Stimulated activated memory B cell treated with anti-CD40 and anti-IgM and Interleukin-4, amounts not matched to agents 10 μg/mL and 1 μg/mL and 100 μg/mL, for 72 hours (primary cell): ENCODE measurements at places on chromosomes 11 and 22.
A peak's percentile ranks its signal among the peaks of the same experiment; 100 is the strongest.

DNA sequence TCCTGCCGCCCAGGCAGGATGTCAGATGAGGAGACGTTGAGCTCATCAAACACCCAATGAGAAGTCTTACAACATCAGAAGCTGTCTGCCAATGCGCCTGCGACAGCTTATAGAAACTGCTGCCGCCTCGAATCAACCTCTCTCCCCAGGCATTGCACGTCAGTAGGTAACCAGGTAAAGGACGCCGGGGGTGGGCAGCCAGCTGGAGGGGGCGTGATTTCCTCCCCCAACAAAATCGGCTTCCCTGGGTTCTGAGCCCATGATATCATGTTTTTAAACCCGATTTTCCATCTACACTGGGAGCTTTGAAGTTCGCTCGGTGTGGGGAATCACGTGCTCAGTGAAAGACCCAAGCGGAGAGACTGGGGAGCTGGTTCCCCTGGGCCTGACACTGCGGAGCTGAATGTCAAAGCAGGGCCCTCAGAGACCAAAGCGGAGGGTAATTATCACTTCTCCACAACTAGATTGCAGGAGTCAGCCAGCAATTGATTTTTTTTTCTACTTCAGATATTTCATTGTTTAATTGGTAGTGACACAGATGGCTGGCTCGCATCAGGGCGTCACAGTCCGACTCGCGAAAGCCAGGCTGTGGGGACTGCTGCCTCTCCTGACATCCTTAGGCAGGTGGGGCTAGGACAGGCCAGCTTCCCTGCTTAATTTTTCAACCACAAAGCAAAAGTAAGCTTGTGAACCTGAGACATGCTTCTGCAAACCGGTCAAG is 15.4 kb downstream of the FAM83F start:
- no peak for ATAC-seq

- no peak for ATAC-seq
Measured at GRCh38 chr22:34645375-34645774, 420.6 kb upstream of the ISX start.

DNA sequence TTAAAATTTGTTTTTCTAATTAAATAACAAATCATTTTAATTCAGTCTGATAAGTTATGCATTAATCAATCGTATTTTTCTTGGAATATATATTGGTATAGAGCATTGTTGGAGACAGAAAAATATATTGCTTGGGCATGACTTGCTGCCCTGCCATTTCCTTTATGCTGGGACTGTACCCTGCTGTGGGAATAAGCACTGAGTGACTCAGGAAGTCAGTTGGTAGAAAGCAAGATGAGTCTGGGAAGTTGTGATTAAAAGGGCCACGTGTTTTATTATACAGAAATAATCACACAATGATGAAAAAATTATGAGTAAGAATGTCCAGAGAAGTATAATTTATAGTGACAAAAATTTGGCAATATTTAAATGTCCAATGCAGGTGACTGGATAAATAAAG is 139.5 kb downstream of the KIF18A start:
- no peak for ATAC-seq

DNA sequence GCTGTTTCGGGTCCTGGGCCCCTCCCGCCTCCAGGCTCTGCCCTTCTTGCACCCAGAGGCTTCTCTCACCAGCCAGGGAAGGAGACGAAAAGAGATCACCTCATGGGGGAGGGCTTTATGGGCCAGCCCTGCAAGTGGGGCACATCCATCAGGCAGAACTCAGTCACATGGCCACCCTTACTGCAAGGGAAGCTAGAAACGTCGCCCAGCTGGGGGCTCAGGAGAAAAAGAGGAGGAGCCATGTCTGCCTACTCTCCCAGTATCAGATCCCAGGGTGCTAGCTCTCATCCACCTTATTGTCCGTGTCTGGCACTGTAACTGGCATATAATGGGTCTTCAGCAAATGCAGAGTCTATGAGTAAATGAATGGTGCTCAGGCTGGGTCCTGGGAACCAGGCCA is 24.2 kb downstream of the MFNG start:
- ATAC-seq, result no peak

DNA sequence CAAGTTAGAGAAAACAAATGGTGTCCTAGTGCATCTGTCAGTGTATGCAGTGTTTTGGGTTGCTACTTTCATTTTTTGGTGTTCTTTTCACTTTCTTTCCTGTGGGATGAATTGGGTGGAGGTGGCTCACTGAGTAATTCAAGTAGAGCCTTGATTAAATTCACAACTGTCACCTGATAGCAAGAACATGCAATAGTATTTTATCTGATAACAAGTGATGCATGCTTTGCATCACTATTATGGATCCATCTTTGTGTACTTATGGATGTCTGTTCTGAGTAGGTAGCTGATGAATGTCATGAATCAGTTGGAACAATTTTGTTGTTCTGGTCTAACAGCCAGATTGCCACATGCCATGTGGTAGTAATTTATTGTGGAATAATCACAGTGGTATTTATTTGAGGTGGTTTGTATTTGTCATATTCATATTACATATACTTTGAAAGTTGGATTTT is 87.5 kb downstream of the DDX10 start:
- ATAC-seq, result no peak

DNA sequence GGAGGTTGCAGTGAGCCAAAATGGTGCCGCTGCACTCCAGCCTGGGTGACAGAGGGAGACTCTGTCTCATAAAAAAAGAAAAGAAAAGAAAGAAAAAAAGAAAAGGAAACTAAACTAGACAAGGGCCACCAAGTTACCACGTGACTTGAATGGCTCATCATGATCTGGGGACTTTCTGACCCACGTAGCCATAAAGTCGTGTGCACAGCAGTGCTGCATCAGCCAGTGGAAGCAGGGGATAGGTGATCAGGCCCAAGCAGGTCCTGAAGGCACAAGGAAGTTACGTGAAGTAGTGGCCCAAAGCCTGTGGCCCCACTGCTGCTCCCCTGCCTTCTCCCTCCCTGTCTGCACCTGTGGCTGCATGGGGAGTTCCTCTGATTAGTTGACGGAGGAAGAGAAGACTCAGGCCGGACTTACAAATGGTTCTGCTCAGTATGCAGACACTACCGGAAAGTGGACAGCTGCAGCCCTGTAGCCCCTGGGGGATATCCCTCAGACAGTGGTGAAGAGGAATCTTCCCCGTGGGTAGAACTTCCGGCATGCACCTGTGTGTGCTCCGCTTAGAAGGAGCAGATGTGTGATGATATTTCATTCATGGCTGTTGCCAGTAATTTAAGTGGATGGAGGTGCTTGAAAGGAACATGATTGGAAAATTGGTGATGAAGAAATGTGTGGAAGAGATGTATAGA is 18.2 kb upstream of the CD81 start:
- ATAC-seq, result peak; percentile 59

GRCh38 chr22:44331881-44332714 is 19.3 kb upstream of the SHISAL1 start:
- no peak for ATAC-seq

DNA sequence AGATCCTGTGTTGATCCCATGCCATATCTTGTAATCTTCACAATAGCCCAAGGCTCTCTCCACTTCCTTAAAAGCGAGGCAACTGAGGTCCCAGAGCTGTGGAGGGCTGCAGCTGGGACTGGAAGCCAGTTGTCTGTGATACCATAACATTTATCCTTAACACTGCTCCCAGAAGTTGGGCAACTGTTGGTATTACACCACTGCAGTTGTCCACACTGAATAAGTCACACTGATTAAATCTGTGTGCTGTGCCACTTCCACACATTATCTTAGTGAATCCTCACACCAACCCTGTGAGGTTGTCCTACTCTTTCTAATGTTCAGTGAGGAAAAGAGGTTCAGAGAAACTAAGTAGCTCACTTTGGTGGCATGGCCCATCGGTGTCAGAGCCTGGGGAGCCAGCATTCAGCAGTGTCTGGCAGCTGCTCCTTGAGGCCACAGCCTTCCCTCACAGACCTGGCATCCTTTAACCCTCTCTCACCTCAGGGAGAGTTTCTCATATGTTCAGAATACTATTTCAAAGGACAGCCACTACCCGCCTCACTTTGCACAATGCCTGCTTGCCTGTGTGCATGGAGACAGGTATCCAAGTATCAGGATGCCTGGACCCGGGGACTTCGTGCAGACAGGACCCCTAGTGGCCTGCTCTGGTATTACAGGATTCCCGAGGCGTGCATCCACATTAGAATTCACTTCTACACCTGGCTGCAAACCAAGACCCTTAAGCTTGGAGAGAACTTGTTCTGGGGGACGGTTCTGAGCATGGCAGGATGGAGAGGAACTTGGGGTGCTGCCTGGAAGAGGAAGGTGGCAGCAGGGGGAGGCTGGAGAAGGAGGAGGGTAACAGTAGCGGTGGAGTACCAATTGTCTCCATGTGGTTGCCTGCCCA is 221.9 kb upstream of the TBCEL start:
- no peak for ATAC-seq

DNA sequence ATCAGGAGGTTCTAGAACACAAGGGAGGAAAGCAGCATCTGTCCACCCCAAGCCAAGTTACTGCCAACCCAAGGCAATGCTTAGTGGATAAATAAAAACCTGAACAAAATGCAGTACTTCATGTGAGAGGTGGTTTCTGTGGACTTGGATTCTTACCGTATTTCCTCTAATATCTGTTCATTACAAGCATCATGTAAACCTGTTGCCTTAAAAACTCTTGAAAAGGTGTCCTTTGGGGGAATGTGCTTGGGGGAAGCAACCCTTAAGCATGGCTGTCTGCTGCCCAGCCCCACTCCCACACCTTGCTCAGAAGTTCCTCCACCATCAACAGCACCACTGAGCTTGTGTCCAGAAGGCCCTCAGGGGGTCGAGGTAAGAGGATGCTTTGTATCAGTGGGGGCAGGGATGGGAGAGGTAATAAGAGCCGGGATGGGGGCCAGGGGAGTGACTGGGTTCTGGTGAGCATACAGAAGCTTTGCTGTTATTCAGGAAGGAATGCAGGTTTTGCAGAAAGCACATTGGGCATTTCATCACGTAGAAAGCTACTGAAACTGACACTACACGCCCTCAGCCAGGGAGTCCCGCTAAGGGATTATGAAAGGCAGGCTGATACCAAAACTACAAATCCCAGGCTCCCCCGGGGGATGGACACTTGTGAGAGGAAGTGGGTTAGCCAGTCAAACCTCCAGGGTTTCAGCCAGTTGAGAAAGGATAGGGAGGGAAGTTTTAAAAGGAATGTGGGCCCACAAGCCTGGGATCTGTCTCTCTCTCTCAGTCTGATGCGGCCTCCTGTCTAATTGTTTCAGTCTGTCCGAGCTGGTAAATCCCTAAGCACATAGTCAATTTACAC is 52.0 kb downstream of the KCNJ1 start:
- ATAC-seq, result no peak

- no peak for ATAC-seq
Measured at GRCh38 chr22:25900880-25901279, 158.9 kb downstream of the MYO18B start.

- no peak for ATAC-seq
Measured at GRCh38 chr11:44397586-44398178, 87.7 kb upstream of the ALX4 start.

DNA sequence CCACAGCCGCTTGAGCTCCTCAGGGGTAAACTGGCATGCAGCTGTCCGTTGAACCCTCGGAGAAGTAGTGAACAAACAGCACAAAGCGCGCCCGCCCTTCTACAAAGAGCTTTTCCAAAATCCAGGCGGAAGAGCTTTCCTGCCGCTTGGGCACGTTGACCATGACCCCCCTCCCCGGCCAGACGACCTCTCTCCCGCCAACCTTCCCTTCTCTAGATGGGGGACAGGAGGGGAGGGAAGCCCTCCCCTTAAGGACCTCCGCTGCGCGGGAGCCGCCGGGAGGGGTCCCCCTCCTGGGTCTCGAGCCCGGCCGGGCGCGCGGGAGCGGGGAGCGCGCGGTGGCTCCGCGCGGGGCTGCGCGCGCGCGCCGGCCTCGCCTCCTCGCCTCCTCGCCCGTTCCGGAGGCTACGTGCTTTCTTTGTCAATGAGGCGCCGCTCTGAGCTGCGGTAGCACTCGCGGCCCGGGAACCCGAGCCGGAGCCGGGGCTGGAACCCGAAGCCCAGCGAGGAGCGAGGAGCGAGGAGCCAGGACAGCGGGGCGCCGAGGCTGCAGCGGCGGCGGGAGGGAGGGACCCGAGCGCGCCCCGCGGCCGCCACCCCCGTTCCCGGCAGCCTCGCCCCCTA is 118.6 kb downstream of the HIPK3 start:
- peak; percentile 7 for ATAC-seq

DNA sequence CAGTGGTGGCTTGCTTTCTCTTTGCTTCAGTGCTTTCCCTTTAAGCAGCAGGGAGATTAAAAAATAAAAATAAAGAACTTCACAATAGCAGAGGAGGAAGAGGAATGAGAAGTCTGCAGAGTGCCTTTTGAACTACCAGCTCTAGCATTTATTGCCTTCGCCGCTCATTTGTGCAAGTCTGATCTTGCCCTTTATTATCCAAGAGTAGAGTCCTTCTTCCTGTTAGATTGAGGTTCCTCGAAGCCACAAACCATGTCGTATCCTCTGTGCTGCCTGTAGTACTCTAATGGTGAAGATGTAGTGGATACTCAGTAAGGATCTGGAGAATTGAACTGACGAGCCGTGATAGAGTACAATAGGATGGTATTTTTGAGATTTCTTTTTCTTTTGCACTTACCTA is 101.2 kb upstream of the RAG2 start:
- no peak for ATAC-seq

- ATAC-seq, result no peak
Measured at GRCh38 chr11:8296038-8296649, 32.5 kb upstream of the LMO1 start.

DNA sequence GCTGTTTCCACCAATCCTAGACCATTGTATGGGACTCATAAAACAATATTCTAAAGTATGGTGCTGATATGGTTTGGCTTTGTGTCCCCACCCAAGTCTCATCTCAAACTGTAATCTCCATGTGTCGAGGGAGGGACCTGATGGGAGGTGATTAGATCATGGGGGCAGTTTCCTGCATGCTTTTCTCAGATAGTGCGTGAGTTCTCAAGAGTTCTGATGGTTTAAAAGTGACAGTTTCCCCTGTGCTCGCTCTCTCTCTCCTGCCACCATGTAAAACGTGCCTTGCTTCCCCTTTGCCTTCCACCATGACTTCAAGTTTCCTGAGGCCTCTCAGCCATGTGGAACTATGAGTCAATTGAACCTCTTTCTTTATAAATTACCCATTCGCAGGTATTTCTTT is 29.2 kb upstream of the FEZ1 start:
- ATAC-seq, result no peak

GRCh38 chr22:19891317-19892256 is 36.9 kb upstream of the GNB1L start:
- ATAC-seq, result peak; percentile 82

- no peak for ATAC-seq
Measured at GRCh38 chr22:24333301-24333700, 62.7 kb downstream of the SPECC1L start.

- ATAC-seq, result no peak
Measured at GRCh38 chr11:96147186-96147585, 195.8 kb downstream of the MAML2 start.

DNA sequence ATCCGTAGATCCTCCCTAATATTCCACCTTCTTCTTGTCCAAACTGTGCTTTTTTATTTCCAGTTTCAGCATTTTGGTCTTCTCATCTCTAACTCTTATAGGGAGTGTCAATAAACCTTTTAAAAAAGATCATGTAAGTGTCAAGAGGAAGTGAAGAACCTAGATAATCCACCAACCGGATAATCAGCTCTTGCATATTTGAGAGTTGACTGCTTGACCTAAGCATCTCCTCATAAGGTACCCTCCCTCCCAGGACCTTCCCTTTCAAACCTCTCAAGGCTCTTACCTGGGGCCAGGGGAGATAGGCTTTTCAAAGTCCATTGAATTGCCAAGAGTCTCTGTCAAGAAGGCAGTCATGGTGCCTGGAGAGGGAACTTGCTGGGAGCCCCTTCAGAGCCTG is 691 bp upstream of the EHF start:
- ATAC-seq, result no peak

GRCh38 chr11:134554861-134555260 is 142.8 kb upstream of the B3GAT1 start:
- no peak for ATAC-seq

GRCh38 chr11:32082346-32082986 is 8.4 kb upstream of the RCN1 start:
- no peak for ATAC-seq
